SJSA1 (cell line): ENCODE measurements at places on chromosomes 1 and 21.

DNA sequence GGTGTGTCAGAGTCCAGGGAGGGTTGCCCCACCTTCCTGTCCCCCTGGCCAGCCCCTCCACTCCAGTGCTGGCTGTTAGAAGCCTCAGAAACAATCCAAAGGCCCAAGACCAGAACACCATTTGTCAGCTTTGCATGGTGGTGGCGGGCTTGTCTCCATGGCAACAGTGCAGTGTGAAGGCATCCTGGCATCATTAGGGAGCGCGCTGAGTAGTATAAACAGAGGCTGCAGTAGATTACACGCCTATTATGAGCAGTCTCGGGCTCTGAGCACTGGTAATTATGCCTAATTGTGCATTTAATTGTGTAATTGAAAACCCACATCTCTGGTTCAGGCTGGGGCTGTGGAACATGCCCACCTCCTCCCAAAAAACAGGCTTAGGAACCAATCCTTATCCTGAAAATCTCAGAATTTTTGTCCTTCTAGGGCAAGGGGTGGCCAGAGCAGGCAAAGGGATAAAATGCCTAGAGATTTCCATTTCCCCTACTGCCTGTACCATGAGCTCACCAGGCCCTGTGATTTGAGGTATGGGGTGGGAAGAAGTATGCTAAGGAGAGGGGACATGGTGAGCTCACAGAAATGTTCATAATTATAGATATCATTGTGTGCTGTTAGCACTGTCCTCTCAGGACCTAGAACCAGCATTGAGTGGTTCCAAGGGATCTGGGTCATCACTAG lies 11.7 kb downstream of the NKAIN1 start:
- no peak for DNase-seq

DNA sequence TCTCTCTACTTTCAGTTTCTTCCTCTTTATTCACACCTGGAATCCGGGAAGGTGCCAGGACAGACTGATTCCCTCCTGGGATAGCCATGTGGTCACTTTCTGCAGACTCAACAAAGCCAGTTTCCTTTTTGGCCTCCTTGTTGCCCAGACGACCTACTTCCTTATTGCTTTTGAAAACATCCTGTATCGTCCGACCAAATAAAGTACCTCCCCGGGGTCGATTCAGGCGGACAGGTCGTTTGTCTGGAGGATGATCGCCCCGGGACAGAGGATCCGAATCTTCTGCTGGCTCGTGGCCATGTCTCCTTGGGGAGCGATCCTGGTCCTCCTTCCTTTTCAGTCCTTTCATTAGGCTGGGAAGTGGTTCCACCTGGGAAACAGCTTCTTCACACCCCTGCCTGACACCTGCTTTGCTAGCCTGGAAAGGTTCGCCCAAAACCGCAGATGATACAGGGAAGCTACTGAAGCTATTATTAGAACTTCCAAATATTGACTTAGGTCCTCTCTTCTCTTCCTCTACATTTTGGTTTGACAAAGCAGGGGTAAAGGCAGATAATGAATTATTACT lies 1.2 kb downstream of the MCM3AP start:
- no peak for DNase-seq

DNA sequence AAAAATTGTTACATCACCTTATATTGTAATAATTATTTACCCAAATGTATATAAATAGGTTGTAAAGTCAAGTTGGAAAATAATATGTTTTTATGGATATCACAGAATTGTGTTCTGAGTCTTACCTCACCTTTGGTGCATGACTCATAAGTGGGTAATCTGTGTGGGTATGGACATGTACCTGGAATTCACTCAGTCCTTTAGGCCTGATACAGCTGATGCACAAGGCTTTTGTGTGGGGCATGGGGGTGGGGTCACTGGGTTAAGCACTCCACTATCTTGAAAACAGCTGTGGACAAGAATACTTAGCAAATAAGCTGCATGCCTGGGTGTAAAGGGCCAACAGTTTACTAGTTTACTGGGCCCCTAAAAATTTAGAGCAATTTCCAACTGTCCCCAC lies 34.4 kb downstream of the INKA2 start:
- no peak for DNase-seq

DNA sequence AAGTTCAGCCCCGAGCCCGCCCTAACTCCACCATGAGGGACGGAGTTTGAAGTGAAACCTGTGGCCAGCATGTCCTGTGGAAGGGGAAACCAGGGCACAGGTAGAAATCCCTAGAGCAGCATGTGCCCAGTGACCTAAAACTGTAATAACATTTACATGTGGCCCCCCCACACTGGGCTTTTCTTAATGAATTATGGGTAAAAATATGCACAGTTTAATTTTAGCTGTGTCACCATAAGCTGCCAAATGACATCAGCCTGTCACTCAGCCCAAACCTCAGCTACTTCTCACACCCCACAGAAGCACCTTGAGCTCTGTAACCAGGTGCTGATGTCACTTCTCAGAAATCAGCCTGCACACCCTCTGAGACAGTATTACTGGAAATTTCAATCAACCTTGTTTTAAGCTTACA lies 50.0 kb upstream of the SLC19A1 start:
- no peak for DNase-seq

- peak; percentile 9 for DNase-seq
These were observed 1.4 kb downstream of the MACO1 start for GRCh38 chr1:25431955-25432719.

GRCh38 chr1:67632811-67633655 lies 52.0 kb upstream of the GADD45A start:
- DNase-seq: no peak

- DNase-seq: no peak
These were observed 3.2 kb downstream of the IRF2BP2 start for GRCh38 chr1:234606784-234607108.

GRCh38 chr1:213070406-213070805 lies 19.4 kb downstream of the RPS6KC1 start:
- DNase-seq: peak; percentile 12

GRCh38 chr1:99441299-99442095 lies 177.2 kb downstream of the PLPPR4 start:
- no peak for DNase-seq

DNA sequence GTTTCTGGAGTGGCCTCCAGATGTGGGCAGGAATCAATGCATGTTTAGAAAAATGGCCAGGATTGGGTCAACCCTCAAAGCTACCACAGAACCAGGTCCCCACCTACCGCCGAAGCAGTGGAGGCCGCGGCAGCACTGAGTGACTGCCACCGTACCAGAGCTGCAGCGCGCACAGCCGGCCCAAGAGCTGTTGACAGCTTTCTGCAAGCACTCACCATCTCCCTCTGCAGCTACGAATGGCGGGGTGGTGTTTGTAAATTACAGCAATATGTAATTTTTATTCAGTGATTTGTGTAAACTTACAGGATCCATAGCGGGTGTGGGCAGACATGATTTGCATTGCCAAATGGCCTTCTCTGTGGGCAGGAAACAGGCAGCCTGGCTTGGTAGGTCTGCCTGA lies 96.4 kb downstream of the CAMK2N1 start:
- no peak for DNase-seq

DNA sequence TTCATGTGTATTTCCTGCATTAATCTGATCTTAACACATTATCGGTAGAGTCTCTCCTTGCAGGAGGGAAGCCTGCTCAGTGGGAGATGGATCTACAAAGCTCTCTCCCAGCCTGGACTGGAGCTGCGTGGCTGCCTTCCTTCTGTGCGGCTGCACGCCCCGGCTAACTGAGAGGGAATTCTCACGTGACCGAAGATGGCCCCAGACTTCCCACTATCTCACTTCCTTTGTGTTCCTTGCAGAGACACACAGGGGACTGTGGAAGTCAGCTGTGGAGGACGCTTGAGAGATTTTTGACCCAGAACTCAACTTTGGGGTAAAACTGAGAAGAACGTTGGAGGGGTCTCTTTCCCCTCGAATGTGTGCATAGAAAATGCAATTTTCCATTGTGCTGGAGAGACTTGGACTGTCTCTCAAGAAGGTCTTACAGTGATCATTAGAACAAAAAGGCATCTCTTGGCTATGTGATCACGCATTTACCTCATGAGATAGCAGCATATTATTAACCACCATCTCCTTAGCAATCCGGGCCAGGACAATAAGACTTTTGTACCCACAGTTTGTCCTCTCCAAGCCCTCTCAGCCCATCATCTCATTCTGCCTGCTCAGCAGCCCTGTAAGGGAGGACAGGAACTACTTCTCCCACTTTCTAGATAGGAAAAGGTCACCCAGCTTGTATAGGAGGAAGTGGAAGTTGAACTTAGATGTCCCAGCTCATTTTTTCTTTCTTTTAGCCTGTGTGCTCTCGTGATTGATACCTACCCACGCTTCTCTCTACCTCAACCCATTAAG lies 49.3 kb upstream of the TARBP1 start:
- DNase-seq: no peak

DNA sequence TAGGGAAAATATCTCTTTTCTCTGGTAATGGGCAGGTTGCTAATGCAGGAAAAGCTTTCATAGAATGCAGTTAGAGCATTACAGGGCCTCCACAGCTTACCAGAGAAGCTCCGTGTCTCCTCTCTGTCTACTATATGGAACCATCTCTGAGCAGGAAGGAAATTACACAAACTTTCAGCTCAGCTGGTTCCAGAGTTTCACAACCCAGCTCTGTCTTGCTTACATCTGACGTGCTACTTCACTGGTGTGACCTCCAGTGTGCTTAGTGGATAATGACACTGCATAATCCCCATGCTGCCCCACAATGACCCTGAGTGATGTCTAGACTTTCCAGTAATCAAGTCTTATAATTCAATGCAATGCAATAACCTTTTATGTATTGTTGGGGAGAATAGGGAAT lies 4.3 kb upstream of the FGGY start:
- DNase-seq: no peak

DNA sequence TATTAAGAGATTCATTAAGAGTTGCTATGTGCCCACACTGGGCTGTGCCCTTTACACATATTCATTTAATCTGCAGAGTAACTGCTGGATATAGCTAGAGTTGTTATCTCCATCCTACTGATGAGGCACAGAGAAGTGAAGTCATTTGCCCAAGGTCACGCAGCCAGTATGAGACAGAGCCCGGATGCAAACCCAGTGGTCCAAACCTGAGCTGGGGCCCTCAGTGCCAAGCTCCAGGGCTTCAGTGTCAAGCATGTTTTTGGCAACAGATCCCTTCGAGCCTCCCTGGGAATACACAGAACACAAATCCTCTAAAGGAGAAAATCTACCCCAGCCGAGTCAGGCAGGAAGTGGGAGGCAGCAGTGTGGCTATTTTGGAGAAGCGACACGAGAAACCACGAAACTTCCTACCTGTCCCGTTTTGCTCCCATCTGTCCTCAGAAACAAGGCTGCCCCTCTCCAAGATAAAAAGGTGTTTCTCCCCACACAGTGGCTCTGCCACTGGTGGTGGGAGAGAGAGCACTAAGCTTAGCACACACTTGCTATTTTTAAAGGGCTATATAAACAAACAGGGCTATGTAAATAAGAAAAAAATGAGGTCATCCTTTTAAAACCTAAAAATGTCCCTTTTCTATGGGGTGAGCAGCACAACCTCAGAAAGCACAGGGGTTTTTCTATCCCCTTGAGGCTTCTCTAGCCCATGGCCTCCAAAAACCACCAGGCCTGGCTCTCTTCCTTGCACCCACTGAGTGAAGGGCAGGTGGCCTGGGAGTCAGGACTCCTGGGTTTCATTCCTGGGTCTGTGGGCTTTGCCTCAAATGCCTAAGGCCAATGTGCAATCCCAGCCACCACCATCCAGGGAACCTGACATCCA lies 138.6 kb upstream of the EDN2 start:
- peak; percentile 65 for DNase-seq

DNA sequence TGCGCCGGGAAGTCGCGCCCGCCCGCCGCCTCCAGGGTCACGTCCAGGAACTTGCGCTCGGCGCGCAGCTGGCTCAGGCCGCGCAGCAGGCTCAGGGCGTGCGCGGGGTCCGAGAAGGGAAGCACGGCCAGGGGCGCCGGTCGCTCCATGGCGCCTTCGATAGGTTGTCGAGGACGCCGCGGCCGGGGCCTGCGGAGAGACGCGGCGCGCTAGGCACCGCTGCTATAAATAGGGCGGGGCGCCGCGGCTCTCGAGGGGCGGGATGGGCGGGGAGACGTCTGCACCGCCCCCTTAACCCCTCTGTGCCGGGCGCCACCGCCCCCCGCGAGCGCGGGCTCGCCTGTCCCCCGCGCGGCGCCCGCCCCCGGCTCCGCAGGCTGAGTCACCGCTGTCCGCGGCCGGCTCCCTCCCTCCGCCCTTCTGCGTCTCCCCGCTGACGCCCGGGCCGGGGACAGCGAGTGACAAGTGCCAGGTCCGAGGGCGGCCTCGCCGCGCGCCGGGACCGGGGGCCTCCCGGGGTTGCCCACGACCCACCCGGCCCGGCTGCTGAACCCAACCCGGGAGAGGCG lies at the start of gene KLHL21:
KLHL21 (minus strand) TSS at position 201 of the 569 bp plus-strand sequence; CDS start at position 149, 52 bp downstream.
- DNase-seq: peak; percentile 93

DNA sequence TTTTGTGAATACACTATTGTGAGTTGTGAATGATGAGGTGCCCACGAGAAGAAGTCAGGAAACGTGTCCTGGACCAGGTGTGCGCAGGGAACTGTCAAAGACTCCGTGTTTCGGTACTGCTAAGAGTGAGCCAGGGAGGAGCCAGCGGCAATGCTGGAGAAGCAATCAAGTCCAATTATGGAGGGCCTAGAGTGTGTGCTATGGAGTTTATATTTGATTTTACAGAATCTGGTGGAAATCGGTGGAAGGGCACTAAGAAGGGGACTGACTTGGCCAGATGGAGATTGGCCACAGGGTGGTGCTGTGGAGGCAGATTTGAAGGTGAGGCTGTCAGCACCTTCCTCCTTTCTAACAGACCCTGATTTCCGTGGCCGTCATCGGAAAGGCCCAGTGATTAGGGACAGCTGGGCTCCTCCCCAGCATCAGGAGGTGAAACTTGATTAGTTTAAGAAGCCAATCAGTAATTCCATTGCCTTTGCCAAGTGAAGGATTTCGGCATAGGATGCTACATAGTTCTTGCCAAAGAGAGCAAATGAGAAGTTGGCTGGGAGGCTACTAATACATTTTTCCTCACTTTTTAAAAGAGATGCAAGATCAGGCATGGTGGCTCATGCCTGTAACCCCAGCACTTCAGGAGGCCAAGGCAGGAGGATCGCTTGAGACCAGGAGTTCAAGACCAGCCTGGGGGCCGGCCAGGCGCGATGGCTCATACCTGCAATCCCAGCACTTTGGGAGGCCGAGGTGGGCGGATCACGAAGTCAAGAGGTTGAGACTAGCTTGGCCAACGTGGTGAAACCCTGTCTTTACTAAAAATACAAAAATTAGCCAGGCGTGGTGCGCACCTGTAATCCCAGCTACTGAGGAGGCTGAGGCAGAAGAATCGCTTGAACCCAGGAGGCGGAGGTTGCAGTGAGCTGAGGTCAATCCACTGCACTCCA lies 7.0 kb downstream of the PTCH2 start:
- peak; percentile 90 for DNase-seq

GRCh38 chr1:116764466-116764898 lies 10.3 kb downstream of the CD2 start:
- DNase-seq: no peak

DNA sequence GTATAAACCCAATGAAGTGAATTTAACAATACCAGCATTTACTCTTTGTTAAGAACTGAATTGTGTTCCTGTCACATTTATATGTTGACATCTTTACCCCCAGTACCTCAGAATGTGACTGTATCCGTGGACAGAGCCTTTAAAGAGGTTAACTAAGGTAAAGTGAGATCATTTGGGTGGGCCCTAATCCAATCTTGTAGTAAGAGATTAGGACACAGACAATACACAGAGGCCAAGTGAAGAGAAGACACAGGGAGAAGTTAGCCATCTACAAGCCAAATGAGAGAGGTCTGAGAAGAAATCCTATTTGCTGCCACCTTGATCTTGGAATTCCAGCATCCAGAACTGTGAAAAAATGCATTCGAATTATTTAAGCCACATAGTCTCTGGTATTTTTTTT lies 22.9 kb upstream of the WARS2 start:
- DNase-seq: no peak

GRCh38 chr1:95554408-95554807 lies 320.4 kb downstream of the RWDD3 start:
- no peak for DNase-seq
